Liver (tissue), 10 donors: ENCODE measurements at places on chromosomes 1 and 21.

- no peak for DNase-seq
Observed at GRCh38 chr21:32887026-32887425, 115.5 kb upstream of the PAXBP1 start.

- DNase-seq: no peak
Observed at GRCh38 chr21:42552407-42553336, 39.0 kb downstream of the SLC37A1 start.

DNA sequence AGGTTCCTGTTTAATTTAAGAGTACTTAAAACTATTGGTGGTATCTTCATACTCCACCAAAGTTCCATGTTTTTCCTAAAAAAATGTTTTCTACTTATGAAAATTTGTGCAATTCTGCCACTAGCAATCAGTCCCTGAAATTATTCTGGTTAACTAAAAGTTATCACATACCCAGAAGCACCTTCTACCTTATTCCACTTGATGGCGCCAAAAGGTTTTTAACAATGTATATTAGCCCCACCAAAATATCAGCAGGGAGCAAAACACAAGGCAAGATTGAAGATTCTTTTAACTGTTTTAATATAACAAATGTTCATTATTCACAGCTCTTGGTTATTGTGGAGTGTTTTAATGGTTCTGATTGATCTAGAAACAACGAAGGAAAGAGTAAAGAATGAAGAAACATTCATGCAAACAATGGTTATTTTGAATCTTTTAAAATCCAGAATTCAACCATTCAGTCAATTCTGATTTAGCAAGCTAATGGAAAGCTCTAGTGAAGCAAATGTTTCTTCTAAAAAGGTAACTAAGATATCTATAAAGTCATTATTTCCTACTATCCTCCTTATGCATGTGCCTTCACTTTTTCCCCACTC, 67.2 kb downstream of the TTLL7 start:
- no peak for DNase-seq

- no peak for DNase-seq
Observed at GRCh38 chr21:44911384-44912157, 9.1 kb downstream of the ITGB2 start.

DNA sequence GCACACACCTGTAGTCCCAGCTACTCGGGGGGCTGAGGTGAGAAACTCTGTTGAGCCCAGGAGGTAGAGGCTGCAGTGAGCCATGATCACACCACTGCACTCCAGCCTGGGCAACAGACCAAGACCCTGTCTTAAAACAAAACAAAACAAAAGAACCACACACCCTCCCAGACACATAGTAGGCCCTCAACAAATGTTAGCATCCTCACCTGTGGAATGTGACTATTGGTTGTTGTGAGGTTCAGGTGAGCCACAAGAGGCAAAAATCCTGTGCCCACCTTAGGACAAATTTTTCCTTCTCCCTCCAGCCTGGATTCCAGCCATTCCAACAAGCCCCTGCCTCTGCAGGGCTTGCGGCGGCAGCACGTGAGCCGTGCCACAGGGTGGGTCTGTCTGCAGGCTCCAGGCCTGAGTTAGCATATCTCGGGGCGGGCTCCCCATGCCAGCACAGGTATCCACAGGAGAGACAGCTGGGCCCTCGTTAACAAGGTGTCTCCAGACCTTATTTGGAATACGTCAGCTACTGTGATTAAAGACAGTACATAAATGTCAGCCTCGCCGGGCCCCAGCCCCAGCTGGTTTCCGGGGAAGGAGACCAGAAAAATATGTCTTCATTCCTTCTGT, 17.4 kb downstream of the C1QB start:
- DNase-seq: no peak

DNA sequence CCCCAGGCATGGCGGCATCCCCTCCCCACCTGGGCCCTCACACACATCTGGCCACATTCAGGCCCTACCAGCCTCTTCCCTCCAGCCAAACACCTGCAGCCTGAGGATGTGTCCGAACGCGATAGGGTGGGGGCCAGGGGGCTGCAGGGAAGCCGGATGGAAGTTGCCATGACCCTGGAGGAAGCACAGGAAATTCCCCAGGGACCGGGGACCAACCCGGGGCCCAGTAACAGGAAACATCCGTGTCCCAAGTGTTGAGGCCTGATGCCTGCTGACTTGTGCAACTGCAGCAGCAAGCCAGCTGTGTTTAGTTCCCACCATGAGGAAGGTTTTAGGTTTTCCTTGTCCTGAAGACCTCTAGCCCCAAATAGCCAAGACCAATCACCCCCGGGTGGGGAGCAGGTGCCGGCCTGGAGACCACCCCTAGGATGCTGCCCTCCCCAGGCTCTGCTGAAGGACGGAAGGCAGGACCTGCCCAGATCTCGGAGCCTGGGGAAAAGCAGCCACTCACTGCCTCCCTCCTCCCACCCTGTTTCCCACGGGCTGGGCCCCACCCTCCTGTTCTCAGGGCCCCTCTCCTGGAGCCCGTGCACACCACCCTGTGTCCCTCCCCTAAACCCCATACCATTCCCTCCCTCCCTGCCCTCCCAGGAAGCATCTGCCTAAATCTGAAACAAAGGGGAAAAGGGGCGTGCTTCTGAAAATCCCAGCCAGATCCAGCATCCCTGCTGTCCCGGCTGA, 29.8 kb downstream of the MEGF6 start:
- DNase-seq: no peak

DNA sequence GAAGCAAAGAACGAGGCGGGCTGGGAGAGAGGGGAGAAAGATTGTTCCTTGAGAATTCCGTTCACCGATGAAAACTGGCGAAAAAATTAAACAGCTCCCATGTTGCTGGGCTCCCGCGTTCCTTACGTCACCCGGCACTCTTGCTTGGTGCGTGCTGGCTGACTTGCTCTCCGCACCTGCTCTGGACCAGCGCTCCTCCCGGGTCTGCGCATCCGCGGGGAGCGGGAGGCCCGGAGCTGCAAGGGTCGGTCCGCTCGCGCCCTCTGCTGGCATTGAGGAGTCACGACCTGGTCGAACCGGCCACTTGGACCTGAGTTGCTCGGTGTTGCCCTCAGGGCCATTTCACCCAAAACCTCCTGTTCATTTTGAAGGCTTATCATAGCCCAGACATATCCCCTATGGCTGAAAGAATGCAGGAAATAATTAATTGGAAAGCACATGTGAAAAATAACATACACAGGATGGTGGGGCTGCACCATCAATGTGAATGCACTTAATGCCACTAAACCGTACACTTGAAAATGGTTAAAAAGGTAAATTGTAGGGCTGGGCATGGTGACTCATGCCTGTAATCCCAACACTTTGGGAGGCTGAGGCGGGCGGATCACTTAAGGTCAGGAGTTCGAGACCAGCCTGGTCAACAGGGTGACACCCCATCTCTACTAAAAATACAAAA, 98.9 kb upstream of the BACE2 start:
- peak; percentile 78 for DNase-seq

- DNase-seq: no peak
Observed at GRCh38 chr1:114024049-114024448, 44.8 kb downstream of the OLFML3 start.

GRCh38 chr1:164452549-164452948, 106.4 kb upstream of the PBX1 start:
- no peak for DNase-seq

DNA sequence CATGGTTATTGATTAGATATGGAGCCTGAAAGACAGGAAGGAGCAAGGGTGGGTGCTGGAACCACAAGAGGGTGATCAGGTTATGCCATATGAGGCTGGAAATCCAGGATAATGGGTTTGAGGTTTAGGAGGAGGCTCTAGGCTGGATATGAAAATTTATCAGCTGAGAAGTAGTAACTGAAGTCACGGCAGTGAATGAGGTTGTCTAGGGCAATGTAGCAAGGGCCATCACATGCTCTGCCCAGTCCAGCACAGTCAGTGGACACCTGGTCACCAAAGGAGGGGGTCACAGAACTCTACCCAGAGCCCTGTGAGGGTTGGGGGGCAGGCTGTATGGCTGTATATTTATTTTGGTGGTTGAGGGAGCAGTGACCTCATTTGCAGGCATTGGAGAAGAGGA, 10.5 kb upstream of the TMEM61 start:
- no peak for DNase-seq

- DNase-seq: no peak
Observed at GRCh38 chr1:176543360-176544129, 80.6 kb downstream of the PAPPA2 start.

- no peak for DNase-seq
Observed at GRCh38 chr1:74222701-74223100, 12.5 kb upstream of the TNNI3K start.

DNA sequence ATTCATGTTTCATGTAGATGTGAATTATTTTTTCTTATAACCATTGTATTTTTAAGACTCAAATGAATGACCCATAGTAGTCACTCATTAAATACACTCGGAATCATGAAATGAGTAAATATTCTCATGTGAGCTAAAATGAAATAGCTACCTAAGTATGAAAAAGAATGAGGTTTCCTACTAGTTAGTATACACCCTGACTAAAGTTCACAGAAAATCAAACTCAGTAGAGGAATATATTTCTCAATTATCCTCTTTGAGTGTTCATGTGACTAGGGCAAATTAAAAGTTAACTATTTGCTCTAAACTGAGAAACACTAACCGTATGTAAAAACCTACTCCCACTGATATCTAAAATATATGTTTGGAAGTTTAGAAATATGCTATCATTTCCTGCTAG, 187.8 kb downstream of the BRINP3 start:
- no peak for DNase-seq

DNA sequence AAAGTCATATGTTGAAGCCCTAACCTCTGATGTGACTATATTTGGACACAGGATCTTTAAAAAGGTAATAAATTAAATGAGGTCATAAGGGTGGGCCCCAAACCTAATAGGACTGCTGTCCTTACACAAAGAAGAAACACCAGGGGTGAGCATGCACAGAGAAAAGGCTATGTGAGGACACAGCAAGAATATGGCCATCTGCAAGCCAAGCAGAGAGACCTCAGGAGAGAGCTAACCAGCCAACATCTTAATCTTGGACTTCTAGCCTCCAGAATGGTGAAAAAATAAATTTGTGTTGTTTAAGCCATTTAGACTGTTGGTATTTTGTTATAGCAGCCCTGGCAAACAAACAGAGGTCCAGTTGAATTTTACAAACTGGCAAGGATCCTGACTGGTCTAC, 223.9 kb downstream of the LTN1 start:
- no peak for DNase-seq

- no peak for DNase-seq
Observed at GRCh38 chr1:227356620-227357146, 38.4 kb upstream of the CDC42BPA start.

DNA sequence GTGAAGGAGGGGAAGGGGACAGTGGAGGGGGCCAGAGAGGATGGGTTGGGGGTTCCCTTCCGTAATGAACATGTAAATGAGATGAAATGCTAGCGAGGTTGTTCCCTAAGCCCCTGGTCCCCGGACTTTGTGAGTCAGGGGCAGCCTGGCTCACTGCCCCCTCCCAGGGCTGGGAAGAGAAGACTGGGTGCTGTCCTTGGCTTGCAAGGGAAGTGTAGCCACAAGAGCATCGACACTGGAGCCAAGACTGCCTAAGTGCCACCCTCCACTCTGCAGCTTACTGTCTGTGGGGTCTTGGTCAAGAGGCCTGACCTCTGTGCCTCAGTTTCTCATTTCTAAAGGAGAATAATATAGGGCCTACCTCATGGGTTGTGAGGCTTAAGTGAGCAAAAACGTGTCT, 483 bp downstream of the PEAR1 start:
- no peak for DNase-seq

- DNase-seq: no peak
Observed at GRCh38 chr1:230704830-230705229, 9.1 kb downstream of the AGT start.

DNA sequence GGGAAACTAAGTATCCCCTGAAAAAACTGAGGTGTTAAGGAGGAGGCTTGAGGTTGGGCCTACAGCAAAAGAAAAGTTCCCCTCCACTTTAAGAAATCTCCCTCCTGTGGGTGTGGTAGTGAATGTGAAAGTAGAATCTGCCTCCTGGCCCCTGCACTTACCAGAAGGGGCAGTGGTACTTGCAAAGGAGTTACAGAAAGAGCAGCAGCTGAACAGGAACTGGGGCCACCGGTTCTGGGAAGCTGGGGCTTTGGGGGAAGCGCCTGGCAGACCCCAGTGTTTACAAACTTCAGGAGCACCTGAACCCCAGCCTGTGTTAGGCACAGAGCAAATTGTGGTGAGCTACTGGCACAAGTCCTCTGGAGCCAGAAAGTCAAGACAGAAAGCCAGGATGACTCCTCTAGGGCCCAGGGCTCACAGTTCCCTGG, 250.2 kb upstream of the FGGY start:
- DNase-seq: no peak

DNA sequence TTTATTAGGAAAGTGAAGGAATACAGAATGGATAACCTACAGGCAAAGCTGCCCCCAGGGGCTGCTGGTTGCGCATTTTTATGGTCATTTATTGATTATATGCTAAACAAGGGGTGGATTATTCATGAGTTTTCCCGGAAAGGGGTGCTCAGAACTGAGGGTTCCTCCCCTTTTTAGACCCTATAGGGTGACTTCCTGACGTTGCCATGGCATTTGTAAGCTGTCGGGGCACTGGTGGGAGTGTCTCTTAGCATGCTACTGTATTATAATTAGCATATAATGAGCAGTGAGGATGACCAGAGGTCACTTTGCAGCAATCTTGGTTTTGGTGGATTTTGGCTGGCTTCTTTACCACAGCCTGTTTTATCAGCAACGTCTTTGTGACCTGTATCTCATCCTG, 5.9 kb upstream of the ASAP3 start:
- no peak for DNase-seq

DNA sequence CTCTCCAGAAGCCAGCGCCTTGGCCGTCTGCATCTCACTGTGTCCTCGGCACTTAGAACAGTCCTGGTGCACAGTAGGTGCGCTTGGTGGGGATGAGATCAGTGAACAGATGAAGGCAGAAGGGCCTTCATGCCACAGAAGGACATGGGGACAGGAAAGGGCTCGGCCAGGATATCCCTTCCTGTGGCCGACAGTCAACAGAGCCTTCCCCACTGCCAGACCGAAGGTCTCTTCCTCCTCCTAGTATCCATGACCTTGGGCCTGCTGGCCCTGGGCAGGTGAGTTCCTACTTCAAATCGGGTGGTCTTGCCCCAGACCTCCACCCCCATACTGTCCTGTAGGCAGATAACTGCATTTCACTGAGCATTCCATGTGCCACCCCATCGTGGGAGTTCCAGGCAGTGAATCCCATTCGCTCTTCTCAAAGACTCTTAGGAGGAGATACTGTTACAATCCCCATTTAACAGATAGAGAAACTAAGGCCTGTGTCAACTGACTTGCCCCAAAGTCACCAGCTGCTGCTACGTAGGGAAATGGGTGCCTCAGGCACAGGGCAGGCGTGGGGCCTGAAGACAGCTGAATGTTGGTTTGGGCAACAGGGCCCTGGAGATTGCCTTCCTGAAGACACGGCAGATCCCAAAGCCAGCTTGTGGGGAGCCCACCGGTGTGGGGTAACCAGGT, 3.5 kb downstream of the PLEKHG5 start:
- no peak for DNase-seq

- DNase-seq: peak; percentile 78
Observed at GRCh38 chr1:205335692-205336091, 14.1 kb upstream of the NUAK2 start.

DNA sequence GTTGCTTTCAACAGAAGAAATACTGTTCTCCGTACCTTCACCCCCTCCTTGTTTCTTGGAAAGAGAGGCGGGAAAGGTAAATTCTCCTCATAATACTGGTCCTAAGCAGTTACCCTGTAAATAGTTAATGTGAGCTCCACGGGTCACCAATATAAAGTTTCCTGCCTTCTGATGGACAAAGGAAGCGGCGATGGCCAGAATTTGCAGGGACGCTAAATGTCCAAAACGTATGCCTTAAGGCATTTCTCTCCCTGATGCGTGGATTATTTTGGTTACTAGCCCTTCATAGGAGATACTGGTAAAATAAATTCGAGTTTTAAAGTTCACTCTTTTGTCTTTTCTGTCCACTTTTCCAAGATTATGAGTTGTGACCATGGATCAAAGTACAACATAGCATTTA, 898 bp upstream of the PTGS2 start:
- no peak for DNase-seq
